ENCODE measurements at places on chromosomes 3 and 15.

DNA sequence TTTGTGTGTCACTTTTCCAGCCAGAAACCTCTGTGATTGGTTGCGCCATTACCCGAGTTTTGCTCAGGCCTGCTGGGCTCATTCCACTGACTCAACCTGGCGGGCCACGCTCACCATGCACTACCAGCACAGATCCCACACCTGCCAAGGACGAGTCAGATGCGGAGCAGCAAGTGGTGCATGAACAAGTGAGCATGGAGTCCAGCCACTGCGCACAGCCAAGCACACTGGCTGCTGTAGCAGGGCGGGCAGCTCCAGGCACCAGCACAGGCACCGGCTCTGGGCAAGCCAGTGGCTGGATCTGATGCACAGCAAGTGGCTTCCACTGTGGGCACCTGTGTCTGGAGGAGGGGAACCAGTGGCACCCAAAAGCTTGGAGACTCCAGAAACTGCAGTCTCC lies 110.4 kb downstream of the CBLB start:
- no peak for DNase-seq

DNA sequence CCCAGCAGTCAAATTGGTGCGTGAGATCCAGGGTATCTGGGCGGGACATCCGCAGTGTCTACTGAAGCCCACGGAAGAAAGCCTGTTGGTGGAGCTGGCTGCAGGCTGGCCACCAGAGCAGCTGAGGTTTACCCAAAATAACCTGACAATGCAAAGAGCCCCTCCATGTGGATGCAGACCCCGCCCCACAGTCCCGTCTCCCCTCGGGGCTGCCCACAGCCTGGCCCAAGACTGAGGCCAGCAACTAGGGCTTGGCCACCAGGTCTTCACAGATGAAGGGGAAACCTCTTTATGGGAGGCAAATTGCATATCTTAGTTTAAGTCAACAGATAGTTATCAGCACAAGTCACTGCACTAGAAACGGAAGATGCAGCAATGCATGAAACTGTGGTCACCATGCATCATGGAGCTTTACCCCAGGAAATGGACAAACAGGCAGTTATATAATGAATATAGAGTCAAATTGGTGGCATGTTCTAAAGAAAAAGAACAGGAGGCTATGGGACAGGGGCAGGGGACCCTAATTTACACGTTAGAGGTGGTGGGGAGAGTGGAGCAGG lies 86.3 kb downstream of the ARNT2 start:
- no peak for DNase-seq

- no peak for DNase-seq
Observed at GRCh38 chr3:130903412-130903908, 9.6 kb downstream of the ATP2C1 start.

DNA sequence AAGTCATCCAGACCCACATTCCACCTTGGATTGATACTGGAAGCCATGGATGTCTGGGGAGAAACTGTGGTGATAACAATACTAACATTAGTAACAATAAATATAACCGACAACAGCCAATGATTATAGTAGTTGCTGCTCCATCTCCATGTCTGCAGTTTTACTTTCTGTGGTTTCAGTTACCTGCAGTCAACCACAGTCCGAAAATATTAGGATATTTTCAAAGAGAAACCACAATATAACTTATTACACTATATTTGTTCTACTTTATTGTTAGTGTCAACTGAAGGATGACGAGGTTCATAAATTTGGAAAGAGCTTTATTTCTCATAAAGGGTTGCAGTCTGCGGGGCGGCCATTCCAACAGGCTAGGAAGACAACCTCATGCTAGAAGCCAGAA lies 2.6 kb upstream of the NSMCE3 start:
- no peak for DNase-seq

GRCh38 chr3:12049675-12050074 lies 45.5 kb downstream of the SYN2 start:
- no peak for DNase-seq

DNA sequence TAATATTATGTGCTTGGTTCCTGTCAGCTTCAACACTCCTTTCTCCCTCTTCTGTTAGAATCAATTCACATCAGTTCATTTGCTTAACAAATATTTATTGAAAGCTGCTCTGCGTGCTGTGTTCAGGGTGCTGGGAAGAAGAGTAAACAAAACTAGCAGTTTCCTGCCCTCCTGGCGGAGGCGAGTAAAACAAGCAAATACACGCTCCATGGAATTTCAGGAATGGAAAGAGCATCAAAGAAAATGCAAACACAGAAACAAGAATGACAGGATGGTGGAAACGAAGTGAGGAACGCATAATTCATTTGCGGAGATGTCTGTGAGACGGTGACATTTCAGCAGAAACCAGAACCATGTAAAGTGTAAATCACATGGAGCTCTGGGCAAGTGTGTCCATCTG lies 49.4 kb upstream of the SPTSSB start:
- no peak for DNase-seq

DNA sequence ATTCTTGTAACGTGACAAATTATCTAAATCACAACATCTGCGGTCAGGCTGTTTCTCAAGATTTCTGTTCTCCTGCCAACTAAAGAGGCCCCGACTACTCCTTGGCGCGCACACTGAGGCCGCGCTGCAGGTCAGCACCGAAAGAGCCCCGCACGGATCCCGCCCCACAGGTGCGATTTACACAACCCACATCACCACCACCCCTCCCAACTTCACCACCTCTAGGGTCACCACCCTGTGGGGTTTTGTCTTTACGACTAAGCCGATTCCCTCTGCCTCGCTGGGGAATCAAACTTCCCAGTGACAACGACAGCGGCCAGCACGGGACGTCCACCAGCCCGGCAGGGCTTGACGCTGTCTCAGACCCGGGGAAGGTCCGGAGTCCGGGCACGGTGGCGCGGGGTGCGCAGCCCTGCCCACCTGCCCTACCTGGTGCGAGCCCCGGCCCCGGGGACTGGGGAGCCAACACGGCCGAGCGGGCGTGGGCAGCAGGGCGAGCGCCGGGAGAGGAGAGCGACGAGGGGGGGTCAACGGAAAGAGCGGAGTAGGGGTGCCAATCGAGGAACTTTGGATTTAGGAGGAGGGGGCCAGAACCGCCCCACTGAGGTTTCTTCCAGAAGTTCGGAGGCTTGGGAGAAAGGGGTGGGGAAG lies 764 bp downstream of the UACA start:
- no peak for DNase-seq

DNA sequence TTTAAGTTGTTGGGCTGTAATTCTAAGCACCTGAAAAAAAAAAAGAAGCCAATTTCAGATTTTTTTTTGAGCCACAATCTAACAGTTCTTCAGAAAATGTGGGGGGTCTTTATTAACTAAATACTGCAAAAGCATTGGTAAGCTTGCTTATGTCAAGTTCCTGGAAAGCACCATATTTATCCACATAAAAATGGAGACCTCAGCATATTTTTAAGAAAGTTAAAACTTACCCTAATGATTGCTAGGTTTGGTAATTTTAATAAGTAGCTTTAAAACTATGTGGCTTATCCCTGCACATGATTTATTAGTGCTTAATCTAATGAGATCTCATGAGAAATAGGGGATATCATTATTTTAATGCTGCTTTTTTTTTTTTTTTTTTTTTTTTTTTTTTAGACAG lies 156.8 kb downstream of the USP13 start:
- no peak for DNase-seq

DNA sequence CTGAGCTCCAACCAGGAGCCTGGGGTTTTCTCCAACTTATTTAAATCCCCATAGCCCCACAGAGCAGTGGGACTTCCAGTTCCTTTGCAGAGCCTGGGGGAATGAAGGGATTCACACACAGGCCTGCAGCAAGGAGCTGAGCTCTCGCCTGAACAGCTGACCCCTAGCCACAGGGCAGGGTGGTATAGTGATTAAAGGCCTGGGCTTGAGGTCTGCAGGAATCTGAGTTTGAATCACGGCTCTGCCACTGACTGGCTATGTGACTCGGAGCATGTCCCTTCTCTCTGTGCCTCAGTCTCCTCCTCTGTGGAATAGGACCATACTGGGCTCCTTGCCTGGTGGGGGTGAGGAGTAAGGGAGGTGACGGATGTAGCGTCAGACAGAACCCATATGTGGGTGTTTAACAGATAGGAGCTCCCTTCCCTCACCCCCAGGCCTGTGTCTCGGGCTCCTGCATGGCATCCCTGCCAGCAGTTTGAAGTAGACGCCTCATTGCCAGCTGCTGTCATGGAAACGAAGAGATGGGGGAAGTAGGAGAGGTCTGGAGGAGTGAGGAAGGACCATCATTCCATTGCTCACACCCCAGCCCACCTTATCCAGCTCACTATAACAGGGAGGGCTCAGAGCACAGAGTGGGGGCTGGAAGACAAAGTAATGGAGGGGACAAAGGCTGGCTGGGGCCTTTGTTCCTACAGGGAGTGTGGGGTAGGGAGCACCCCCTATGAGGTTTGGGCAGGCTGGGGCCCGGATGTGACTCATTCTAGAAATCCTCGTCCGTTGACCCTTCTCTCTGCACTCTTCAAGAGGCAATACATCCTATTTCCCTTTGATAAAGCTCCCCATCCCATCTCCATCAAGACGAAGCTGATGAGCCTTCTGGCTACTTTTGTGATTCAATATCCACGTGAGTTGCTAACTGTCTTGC lies 14.8 kb downstream of the HRH1 start:
- no peak for DNase-seq

DNA sequence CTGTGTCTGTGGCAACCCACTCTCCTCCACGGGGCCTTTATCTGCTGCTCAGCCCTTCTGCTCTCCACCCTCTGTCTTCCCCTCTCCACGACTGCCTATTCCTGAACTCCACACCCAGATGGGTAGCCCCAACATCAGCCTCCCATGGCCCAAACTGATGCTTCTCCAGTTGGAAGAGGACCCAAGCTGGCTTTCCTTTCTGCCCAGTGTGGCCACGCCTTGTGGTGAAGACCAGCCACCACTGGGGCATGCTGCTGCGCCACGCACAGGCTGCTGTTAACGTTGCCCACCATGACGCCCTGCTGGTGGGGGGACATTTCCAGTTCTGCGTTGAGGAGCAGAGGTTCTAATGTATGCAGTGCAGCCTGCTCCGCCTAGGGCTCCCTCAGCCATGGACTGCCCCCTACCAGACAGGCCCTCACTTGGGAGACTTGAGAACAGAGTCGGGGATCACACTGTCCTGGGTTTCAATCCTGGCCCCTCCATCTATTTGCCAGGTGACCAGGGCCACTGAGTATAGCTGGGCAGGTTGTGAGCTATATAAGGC lies 26.9 kb downstream of the CFAP100 start:
- no peak for DNase-seq

DNA sequence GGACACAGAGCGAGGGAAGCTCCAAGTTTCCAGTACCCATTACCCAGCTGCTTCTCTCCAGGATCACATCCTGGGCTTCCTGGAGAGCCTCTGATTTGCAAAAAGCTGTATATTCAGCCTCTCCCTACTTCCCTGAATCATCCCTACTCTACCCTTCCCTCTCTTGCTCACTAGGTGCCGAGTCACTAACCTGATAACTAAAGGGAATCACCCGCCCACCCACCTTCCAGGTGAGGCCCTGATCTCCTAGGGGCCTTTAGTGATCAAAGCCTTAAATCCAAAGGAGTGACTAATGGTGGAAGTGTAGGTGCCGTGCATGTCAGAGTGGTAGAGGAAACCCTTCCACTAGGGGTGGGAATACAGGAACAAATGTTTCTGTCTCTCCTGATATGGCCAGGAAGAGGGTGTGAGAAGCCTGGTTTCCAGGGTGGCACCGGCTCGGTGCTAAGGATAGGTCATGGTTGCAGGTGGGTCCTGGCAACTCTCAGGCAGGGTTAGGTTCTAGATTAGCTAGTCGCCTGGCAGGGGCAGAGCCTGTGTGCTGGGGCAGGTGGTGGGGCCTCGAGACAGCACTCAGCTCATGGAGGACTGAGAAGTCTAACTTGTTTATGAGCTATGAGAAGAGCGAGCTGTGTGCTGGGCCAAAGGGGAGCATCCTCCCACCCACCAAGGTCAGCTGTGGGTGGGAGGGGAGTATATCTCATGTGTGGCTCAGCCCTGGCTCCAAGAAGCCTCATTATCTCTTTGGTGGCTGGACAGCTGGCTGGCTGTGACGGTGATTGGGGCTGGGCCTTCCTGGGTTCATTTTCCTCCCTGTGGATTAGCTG lies 10.1 kb downstream of the SEMA7A start:
- DNase-seq, result no peak

- no peak for DNase-seq
Observed at GRCh38 chr3:45544024-45544716, 50.4 kb upstream of the LIMD1 start.

DNA sequence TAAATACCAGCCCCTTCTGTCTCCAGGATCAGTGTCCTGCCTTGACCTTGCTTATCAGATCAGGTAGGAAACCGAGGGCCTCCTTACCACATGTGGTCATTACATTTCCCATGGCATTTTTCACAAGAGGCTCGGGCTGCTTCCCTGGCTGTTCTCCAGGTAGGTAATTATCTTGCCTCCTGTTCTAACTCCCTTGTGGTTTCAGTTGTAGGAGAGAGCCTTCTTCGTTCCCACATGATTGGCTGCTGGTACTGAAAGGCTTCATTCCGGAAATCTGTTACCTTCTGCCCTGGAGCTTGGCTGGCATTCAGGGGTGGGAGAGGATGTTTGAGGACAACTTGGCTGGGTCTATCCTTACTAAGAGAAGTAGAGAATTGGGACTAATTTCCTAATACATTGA lies 46.8 kb upstream of the RORA start:
- no peak for DNase-seq

DNA sequence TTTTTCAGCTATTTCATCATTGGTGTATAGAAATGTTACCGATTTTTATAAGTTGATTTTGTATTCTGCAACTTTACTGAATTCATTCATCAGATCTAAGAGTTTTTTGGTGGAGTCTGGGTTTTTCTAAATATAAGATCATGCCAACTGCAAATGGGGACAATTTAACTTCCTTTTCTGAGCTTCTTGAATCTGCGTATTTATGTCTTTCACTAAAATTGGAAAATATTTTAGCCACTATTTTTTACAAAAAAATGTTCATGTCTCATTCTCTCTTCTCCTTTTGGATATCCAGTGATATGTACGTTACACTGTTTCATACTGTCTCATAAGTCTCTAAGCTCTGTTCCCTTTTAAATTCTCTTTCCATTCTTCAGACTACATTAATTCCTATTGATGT lies 123.8 kb downstream of the ISL2 start:
- DNase-seq, result no peak

DNA sequence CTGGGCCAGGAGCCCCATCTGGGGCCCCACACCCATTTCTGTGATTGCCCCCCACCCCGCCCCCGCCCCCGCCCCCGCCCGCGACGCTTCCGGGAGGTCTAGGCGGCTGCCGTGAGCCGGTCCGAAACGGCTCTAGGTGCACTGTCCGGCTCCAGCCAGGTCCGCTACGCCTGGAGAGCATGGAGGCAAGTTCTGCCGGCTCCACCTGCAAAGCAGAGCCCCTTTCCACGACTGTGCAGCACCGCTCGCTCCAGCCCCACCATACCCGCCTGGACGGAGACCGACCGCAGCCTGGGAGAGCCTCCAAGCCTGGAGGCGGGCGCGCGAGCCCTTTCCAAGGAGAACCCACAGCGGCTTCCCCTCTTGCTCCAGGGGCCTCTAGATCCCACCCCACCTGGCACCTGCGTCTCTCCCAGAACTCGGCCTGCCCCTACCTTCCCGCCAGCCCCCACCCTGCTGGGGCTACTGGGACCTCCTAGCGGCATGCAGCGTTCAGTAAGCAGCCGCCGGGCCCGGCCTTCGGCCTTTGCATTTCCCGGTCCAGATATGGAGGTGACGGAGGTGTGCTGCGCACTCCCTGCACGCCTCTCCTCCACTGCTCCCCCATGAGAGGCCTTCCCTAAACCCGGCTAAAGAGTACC lies 66.2 kb downstream of the KLF13 start:
- DNase-seq, result no peak

- DNase-seq, result no peak
Observed at GRCh38 chr15:64461721-64462162, 1.4 kb downstream of the ZNF609 start.
